Dorsolateral prefrontal cortex (tissue), 122 donors: ENCODE measurements at places on chromosomes 16 and 17.

- no peak for DNase-seq
Observed at GRCh38 chr17:29154516-29155226, 25.5 kb downstream of the MYO18A start.

- DNase-seq: no peak
Observed at GRCh38 chr16:3295209-3295608, 10.0 kb downstream of the TIGD7 start.

DNA sequence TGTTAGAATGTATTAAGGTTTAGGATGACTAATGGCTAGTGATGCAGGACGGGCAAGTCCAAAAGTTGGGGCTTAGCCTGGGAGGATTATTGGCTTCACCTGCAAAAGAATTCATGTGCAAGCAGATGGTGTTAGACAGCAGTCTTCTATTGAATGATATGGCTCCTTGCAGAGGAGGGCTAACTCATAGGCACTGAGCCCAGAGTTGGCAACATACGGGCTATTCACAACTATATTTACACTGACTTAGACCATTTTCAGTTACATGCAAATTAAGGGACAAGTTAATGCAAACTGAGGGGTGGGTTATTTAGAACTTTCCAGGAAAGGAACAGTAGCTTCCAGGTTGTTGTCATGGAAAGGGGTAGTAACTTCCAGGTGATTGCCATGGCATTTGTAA lies 1017.1 kb upstream of the EEF2KMT start:
- DNase-seq: no peak

DNA sequence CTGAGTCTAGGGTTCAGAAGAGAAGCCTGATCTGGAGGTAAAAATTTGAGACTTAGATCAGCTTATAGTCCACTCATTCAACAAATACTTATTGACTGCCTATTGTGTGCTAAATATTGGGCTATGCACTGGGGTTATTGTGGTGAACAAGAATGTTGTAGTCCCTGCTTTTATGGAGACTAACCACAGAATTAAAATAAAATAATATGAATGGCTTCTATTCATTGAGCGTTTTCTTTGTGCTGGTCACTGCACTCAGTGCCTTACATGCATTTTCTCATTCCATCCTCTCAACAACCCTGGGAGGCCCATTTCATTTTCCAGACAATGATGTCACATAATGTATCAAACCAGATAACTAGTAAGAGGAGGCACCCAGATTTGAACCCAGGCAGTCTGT lies 4.8 kb downstream of the NEK8 start:
- DNase-seq: no peak

- DNase-seq: no peak
Observed at GRCh38 chr16:69888005-69888590, 63.0 kb upstream of the CLEC18A start.

DNA sequence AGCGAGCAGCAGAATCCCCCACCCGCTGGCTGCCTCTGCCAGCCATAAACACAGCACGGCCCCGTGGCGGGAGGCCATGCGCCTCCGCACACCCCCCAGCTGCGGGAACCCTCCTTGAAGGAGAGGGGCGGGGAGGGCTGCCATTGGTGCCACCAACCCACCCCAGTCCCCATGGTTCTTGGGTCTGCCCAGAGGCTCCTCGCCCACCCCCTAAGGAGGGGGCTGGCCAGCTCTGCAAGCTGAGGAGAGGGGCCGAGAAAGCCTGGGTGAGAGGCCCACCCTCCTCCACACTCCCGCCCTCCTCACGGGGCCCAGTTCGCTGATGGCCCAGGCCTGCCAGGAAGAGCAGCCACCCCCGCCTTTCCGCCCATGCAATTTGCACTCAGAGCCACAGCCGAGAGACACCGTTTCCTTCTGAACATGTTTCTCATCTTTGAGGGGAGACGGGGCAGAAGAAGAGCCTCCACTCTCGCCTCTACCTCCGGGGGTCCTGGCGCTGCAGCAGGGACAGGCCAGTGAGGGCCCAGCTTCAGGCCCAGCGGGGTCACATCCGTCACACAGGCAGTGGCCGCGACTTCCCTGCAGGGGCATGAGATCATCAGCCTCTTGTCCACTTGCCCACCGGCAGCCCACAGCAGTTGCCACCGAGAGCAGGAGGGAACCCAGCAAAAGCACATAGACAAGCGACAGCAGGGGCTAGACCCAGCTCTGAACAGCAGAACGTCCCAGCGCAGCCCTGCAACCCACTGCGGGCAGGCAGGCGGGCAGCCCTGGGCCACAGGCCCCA lies 23.0 kb downstream of the KATNB1 start:
- DNase-seq: no peak

GRCh38 chr17:81720267-81721071 lies 8.4 kb downstream of the SLC25A10 start:
- DNase-seq: no peak

DNA sequence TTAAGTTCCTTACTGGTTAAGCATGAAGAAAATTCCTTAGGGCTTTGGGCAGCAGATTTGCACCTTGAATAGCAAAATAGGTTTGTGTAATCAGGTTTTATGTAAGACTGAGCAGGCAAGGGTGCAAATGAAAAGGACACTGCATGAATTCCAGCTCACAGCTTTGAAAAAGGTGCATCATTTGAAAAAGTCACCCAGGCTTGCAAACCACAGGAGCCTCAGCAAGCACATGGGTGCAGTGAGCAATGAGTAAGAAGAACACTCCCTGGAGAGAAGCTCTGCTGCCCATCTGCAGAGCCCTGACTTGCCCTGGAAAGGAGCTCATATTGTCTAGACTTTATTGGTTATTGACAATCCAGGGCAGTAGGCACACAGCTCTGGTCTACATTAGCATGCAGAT lies 165.6 kb upstream of the KCNJ16 start:
- DNase-seq: no peak

DNA sequence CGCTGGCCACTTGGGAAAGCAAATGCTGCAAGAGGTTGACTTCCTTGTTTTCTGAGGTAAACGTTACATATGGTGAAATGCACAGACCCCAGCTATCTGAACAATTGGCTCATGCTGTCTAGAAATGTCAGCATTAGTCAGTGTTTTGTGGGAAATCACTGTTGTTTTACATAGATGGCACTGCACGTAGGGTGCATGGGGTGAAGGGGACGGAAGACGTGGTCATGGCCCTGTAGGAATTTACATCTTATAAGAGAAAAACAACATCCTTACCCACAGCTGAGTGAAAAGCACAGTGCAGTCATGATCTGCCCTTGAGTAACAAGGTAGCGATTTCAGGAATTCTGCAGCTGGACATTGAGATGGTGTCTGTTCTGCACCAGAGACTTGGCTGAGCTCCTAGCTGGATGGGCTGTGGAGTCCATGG lies 15.2 kb downstream of the RPTOR start:
- DNase-seq: no peak

DNA sequence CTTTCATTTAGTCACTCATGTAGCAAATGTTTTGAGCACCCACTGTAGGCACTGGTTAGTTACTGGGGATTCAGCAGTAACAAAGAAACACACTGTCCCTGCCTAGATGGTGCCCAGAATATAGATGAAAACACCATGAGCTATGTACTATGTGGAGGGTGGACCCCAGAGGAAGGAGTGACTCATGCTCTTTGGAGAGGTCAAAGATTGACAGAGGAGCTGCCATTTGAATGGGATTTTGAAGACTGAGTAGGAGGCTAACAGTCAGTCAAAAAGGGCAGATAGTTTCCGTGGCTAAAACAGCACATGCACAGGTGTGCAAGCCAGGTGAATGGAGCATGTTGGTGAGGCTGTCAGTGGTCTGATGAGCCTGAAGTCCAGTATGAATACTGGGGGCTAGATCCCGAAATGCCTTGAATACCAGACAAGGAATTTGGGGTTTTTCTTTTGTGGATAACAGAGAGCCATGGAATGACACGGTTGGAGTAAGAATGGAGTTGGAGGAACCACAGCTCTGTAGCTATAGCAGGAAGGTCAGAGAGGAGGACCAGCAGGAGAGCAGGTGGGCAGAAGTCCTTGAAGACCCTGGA lies 6.1 kb downstream of the IL21R start:
- no peak for DNase-seq

DNA sequence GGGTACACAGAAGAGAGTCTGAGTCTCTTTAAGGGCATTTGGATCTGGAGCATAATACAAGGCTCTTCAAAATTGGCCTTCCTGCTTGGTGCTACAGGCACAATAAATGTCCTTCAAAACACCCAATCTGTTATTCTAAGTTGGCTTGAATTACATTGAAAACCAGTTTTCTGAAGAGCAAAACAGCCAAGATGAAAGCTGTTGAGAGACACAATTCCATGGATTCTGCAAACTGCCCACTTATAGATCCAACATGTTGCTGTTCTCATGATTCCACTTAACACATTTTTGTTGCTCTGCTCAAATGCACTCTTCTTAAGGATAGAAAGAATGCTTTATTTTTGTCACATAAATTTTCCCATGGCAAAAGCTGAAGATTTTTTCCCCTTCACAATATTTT lies 525.9 kb upstream of the CDH8 start:
- no peak for DNase-seq

- no peak for DNase-seq
Observed at GRCh38 chr17:32288615-32289014, 23.0 kb downstream of the RHBDL3 start.

DNA sequence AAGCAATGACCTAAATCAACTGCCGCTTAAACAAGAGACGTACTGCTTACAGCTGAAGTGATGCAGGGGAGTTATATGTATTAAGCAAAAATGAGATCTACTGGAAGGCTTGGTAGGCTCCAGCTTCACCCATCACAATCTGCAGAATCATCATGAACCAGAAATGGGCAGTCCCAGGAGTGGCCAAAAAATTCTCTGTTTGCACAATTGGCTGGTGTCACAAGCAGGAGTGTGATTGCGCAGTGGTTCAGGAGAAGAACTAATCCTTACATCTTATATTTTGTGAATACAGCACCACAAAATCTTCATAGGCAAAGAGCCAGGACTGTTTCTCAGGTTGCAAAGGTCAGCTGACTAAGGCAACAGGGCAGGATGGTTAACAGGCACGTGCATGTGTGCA lies 75.9 kb downstream of the CES1 start:
- no peak for DNase-seq

- DNase-seq: no peak
Observed at GRCh38 chr17:60102632-60103096, 23.9 kb upstream of the HEATR6 start.

GRCh38 chr16:10168258-10168657 lies 14.0 kb downstream of the GRIN2A start:
- no peak for DNase-seq

DNA sequence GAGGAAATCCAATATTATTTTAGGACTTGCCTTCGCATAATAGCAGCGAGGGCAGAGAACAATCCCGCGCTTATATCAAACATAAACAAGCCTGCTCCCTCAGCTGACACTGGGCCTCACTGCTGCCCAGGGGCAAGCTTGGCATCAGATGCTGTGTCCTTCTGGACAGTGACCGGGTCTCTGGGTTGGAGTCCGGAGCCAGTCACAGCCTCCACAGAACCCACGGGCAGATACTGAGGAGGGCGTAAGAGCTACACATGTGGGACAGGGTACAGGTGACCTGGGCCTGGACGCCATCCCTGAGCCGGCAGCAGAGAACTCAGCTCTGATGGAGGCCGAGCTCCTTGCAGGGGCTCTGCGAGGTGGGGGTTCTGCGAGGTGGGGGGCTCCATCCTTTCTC lies 14.7 kb upstream of the ZNF469 start:
- DNase-seq: no peak

DNA sequence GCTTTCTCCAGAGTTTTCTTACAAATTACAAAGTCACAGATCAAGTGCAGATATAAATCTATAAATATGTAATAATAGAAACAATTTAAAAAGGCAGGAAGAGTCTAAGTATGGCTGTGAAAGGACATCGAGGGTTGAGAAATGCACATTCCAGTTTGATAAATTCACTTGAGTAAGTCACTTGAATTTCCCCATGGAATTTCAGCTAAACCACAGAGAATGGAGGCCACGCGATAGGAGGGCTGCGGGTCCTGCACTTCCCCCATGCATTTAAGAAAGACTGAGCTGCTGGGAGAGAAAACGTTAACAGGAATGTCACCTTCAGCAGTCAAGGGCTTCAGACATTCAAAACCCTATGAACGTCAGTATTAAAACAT lies 6.1 kb upstream of the MXRA7 start:
- no peak for DNase-seq

GRCh38 chr17:55601874-55602364 lies 90.7 kb upstream of the SMIM36 start:
- no peak for DNase-seq

- no peak for DNase-seq
Observed at GRCh38 chr17:901964-902363, 77.6 kb downstream of the NXN start.

GRCh38 chr17:28720247-28720996 lies 637 bp downstream of the RPL23A start:
- no peak for DNase-seq

- DNase-seq: no peak
Observed at GRCh38 chr17:49944273-49944870, 24.6 kb upstream of the DLX4 start.

DNA sequence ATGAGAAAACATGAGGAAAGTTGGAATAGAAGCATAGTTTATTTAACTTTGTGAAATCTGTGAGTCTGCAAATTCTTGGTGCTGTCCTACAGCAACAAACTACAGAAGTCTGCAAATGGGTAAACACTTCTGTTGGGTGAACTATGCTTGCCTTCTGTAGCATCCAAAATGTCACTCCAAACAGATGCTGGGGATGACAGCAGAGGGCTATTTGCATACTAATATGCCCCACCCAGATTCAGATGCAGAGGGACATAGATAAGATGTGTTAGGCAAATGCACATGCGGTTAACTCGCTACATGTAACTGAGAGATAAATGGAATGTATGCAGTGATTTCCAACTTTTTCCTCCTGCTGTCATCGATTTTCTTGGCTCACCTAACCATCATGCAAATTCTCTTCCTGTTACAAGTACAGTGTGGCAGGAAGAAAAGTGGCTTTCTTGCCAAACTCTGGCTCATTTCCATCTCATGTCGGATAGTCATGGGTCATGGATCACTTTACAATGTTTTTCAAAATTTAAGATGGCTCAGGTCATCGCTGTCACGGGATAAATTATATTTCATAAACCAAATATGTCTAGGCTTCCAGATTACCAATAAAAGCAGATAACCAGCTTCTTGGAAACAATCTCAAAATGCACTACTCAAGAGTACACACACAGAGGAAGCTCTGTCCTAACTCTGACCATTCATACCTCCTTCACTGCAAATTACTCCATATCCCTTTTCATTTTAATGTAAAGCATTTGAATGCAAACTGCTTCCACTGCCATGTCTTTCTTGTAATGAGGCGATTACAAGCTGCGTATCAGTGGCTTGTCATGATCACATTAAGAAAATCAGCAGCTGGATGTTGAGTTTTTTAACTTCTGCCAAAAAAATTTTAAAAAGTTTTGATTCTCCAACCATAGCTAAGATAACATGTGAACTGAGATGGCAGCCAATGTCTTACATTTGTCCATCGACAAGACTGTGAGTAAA lies 47.7 kb downstream of the ADAMTS18 start:
- DNase-seq: no peak

GRCh38 chr17:12619459-12620199 lies 46.1 kb upstream of the MYOCD start:
- DNase-seq: no peak
